ENCODE measurements at places on chromosomes 7 and 10.

- DNase-seq, result no peak
These were observed 101.0 kb upstream of the MACROH2A2 start for GRCh38 chr10:69951658-69952057.

DNA sequence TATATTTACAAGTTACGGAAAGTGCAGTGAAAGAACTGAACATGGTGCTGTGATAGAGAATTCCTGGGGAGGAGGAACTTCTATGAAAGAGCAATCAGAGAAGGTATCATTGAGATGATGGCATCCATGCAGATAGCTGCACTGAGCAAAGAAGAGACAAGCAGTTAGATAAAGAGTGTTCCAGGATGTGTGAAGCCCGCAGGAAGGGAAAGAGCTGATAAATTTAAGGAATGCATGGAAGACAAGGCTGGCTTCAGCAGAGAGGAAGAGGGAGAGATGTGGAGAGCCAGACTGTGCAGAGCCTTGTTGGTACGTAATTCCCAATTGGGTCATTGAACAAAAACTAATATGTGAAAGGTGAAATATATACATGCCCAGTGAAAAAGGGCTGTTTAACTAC lies 538.9 kb downstream of the INHBA start:
- no peak for DNase-seq

- DNase-seq, result no peak
These were observed 100.1 kb upstream of the TMEM72 start for GRCh38 chr10:44811072-44811471.

DNA sequence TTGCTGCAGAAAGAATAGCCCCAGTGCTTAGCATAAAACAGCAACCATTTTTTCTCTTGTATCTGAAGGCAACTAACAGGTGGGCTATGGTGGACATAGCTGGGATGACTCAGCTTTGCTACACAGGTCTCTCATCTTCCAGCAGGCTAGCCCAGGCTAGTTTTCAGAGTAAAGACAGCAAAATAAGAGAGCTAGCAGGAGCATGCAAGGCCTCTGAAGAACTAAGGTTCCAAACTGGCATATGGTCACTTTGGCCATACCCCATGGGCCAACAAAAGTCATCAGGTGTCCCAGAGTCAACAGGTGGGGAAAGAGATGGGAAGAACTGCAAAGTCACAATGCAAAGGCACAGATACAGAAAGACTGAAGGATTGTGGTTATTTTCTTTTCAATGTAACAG lies 571.6 kb upstream of the MGMT start:
- no peak for DNase-seq

GRCh38 chr7:157152391-157152937 lies 13.7 kb downstream of the UBE3C start:
- DNase-seq, result no peak

DNA sequence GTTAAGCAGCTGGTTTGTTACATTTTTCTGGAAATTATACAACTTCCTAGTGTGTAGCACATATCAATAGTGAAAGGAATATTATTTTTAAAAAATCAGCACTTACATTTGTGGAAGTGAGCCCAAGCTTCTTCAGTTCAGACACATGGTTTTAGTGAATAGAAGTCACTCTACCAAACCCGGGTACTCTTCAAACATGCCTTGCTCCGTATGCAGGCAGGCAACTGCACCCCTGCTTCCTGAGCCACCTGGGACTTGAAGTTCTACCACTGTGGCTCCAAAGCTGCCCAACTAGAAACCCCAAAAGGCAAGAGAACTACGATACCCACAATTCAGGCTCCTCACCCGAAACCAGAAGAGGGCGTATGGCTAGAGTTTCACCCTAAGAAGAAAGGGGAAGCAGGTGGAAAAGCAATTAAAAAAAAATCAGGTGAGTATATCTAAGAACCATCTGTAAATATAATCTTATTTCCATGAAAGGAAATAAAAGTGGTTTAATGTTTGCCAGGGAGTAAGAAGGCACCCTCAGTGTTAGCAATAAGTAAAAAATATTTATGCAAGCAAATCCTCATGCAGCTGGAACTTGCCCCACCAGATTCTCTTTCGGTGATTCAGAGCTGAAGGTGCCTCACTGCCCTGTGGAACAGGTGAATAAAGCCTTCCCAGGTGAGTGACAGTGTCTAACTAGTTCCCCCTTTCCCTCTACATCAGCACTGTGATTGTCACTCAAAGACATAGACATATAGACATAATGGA lies at the start of gene MACC1:
MACC1 (minus strand) TSS at position 192 of the 756 bp plus-strand sequence. CDS start 55,522 bp downstream, outside the sequence.
- no peak for DNase-seq
